ENCODE measurements at places on chromosomes 4 and X.

- DNase-seq = peak; percentile 8
Observed at GRCh38 chrX:150731795-150732194, 38.6 kb downstream of the MTMR1 start.

DNA sequence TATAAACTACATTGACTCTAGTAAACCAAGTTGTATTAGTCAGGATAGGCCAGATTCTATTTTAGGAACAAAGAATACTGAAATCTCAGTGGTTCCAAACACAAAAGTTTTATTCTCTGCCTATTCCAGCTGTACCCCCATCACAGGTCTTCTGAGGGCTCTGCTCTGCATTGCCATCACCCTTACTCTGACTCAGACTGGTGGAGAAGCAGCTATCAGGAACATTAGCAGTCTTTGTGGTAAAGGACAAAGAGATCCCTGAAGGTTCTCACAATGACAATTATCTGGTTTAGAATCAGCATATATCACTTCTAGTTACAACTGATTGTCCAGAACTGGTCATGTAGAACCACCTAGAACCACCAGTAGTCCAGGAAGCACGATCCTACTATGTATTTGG is 251.1 kb downstream of the GLUD2 start:
- DNase-seq = no peak

- no peak for DNase-seq
Observed at GRCh38 chr4:66571145-66571695, 900.9 kb upstream of the EPHA5 start.

GRCh38 chr4:48194971-48195370 is 60.9 kb upstream of the TXK start:
- no peak for DNase-seq

GRCh38 chrX:113545040-113545439 is 704.4 kb upstream of the AMOT start:
- no peak for DNase-seq

DNA sequence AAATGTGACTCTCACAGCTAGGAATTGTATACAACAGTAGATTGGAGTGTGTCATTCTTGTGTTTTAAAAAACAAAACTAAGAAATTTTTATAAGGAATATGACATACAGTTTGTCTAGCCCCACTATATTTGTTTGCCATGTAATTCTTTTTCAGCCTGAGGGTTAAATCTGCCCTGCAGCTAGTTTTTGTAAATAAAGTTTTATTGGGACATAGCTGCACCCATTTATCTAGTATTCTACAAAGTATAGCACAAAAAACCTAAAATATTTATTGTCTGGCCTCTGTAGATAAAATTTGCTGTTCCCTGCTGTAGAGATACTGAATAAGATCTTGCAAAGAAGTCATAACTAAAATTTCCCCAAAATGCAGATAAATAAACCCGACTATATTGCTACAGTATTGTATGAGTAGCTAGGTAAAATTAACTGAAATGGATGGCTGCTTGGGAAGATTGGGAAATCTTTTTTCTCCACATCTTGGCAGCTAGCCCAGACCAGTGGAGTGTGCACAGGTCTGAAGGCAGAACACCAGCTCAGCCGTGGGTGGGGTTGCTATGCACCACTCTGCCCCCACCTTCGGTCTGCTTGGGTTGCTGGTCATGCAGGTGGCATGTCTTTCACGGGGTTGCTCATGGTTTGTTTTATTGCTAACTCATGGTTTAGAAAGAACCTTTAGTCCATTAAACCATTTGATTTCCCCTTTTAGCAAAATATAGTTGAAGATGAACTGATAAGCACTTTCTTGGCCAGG is 127.9 kb downstream of the KLHL8 start:
- no peak for DNase-seq

- no peak for DNase-seq
Observed at GRCh38 chr4:40998675-40999358, 215.5 kb downstream of the APBB2 start.

- no peak for DNase-seq
Observed at GRCh38 chr4:173526724-173527102, 3.3 kb downstream of the HAND2 start.

DNA sequence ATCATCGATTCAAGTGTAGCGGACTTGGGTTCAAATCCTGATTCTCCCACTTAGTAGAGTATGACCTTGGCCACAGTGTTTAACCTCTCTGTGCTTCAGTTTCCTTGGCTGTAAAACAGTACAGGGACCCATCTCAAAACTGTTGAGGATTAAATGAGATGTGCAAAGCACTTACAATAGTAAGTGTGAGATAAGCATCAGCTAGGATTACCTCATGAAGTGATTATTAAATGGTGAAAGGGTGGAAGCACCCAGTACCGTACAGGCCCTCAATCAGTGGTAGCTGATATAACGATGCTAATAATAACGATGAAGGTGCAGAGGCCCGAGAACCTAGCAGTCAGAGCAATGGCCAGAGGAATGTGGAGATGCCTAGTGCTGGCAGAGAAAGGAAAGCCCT is 45.1 kb downstream of the PRPS1 start:
- no peak for DNase-seq

DNA sequence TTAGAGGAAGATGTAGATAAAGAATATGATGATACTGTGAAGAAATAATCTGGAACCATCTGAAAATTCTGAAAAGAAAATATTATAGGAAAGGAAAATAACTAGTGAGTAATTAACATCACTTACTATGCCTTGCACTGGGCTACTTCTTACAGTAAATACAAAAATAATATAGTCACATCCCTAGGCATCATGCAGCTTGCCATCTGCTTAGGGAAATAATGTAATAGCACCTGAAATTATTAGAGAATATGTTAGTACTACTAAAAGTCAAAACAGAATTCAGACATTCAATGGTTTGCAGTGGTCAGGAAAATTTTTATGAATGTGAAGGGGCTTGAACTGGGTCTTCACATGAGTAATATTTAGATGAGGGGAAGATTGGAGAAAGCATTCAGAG is 272.2 kb upstream of the EMCN start:
- no peak for DNase-seq

GRCh38 chr4:80136270-80136669 is 61.0 kb upstream of the PRDM8 start:
- no peak for DNase-seq

GRCh38 chrX:119971184-119971583 is 27.6 kb upstream of the NKAP start:
- no peak for DNase-seq

DNA sequence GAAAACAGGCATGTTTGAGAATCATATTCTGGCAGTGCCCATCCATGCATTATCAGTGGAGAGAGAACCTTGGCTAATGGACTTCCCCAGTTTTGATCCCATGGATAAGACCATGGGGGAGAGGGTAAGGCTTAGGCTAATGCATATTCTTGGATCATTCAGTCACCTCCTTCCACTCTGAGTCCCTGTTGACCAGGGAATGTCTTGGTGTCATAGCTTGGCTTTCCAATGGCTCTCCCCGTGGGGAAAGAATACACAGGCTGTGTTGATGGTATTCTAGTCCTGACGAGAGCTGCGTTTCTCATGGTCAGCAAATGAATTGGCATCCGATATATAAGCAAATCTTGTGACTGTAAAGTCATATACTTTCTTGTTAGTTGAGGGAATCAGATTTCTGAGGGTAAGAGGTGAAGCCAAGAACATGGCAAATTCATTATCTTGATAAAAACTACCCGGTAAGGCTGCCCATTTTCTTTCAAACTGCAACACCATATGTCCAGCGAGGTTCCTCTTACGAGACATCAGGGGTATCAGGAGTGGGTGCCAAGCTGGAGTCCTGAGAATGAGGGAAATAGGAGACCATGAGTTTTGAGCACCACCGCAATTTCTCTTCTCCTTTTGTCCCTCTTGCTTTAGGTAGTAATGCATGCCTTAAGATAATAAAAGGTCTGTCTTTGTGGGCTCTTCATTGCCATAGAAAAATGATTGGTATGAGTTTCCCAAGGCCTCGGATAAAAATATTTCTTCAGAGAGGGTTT is 18.0 kb downstream of the RHOH start:
- DNase-seq = no peak

DNA sequence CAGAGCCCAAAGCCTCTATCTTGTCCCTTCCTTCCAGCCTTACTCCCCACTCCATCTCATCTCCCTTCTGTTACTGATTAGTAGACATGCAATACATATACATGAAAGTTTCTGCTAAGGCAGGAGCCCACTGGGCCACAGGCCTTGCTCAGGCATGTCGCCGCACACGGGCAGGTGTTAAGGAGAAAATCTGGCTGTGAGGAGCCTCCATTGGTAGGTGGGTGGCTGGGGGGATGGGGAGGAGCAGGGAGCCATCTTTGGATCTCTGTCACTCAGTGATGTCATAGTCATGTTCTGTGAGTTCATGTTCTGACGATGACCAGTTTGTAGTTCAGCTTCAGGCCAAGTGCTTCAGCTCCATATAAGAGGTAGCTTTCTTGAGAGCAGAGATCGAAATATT is 2.9 kb upstream of the HMGB3 start:
- no peak for DNase-seq

DNA sequence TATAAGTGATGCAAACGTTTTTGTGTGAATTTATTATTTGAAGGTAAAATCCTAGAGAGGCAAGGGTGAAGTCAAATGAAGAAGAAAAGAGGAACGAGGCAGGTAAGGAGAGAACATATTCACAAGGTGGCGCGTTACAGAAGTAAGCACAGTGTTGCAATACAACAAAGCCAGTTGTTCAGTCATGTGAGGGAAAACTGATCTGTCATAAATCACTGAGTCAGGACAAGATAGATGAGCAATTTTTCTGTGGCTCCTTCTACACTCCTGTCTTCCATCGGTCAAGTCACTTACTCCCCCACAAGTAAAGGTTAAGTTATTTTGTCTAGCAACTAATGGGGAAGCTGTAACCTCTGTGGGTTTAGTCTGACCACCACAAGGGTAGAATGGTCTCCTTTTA is 203.0 kb upstream of the GK2 start:
- no peak for DNase-seq

- no peak for DNase-seq
Observed at GRCh38 chr4:94342694-94343093, at the start of gene HPGDS. Gene HPGDS (minus strand): TSS chr4:94342836. CDS start chr4:94334629, 8,207 bp downstream.

- no peak for DNase-seq
Observed at GRCh38 chrX:124238268-124238667, 94.2 kb upstream of the TEX13D start.

DNA sequence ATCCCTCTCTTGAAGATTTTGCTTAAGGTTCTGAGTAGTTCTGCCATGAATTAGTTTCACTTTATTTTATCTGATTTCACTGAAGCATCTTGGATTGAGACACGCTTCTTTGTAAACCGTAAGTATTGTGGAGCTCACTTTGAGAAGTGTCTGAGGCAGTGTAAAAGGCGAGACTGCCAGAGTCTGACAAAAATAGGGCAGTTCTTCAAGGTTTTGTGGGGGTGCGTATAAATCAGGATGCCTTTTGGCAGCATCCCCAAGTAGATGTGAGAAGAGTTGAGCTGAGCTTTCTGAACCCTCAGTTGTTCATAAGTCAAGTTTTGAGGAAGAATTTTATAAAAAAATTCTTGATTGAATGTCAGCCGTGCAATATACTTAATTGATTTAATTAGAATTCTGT is 76.3 kb downstream of the RBPJ start:
- no peak for DNase-seq

DNA sequence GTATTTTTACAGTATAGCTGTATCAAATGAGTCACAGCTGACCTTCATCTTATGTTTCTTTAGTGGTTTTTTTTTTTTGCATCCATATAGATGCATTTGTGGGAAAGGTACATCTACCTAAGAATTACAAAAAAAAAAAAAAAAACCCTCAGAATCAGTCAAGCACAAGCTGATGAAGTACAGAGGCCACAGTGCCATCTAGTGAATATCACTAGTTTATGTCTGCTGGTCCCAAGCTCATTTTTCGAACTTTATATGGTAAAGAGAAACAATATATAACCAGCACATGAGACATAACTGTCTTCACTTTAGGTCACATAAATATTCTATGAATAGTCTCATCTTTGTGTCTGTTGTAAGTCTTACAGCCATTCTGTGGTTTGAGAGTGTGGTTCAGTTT is 220.1 kb downstream of the DLG3 start:
- DNase-seq = no peak

DNA sequence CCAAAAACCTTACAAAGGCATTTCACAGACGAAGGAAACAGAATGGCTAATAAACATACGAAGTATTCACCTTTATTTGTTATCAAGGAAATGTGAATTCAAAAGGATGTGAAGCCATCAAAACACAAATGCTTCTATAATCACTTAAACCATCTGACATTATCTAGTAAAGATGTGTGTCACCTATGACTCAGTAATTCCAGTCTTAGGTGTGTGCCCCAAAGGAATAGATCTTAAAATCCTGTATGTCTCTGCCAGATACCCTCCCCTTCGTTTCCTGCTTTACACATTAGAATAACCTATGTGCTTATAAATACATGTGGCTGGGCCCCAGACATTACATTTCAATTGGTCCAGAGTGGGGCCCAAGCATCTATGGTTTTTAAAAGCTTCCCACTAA is 41.8 kb upstream of the CEP135 start:
- no peak for DNase-seq

GRCh38 chr4:106587558-106587957 is 219.0 kb upstream of the GIMD1 start:
- no peak for DNase-seq

DNA sequence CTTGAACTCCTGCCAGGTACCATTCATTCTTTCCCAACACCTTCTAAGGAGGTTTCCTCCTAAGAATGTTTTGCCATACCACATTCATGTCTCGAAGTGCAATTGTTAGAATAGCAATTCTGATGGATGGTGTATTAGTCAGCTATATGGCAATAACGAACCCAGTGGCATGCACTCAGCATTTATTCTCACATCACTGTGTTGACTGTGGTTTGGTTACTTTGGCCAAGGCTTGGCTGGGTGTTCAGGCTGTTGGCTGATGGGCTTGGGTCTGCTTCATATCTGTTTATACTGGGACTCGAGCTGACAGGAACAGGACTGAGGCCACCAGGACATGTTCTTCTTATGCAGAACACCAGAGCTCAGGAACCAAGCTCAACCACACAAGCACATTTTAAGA is 31.7 kb downstream of the PSAPL1 start:
- no peak for DNase-seq

GRCh38 chrX:123121241-123121640 is 62.8 kb upstream of the GRIA3 start:
- DNase-seq = no peak

- DNase-seq = no peak
Observed at GRCh38 chr4:29653221-29653620, 1066.9 kb upstream of the PCDH7 start.

Measured in activated CD8-positive, alpha-beta memory T cell treated with anti-CD3 and anti-CD28 coated beads for 48 hours (primary cell).